ENCODE measurements at places on chromosomes 13 and 19.

DNA sequence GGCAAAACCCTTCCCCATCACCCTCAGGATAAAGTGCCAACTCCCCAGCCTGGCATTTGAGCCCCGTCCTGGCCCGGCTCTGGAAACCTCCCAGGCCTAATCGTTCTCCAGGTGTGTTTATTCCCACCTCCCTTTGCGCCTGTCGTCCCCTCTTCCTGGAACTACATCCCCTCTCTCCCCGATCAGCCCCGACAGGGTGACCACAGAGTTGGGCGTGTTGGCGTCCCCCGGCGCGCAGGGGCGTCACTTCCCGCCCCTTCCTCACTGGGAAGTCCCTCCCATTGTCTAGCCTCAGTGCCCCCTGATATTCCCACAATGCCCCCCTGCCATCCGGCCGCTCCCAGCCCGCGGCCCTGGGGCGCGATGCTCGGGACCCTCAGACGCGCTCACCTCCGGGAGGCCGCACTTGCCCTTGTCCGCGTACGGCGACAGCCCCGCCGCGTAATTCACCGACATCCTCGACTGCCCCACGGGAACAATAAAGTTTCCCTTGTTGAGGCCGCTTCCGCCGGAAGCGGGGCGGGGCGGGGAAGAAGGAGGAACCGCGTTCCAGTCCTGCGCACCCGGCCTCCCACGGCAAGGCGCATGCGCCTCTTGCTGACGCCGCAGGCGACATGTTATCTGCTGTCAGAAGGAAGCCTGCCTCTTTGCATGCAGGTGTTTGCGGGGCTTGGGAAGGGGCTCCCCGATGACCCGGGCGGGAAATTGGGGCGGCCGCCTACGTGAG lies at the start of the genes ANKRD24 and SIRT6:
Gene ANKRD24 (plus strand): TSS at position 606 of the 727 bp plus-strand sequence. CDS start 3,737 bp downstream, outside the sequence.
Gene SIRT6 (minus strand): TSS at position 480 of the 727 bp plus-strand sequence. CDS start 24 bp downstream, at position 456.
- DNase-seq: peak; percentile 93

- DNase-seq: no peak
Measured at GRCh38 chr13:43153436-43154090, 130.2 kb downstream of the DNAJC15 start.

DNA sequence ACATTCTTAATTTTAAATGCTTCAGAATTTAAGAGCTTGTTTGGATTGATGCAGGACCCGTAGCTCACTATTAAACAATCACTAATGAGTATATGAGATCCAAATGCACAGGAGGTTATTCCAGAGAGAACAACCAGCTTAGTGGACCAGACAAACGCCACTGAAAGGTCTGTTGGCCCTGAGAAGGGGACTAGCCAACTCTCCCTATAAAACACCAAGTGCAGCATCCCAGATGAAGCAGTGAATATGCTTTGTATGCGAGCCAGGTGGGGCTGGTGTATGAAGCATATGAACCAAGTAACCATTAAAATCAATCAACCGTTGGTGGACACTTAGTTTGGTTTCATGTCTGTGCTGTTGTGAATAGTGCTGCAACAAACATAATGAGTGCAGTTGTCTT lies 9.8 kb upstream of the LILRB1 start:
- no peak for DNase-seq

- DNase-seq: no peak
Measured at GRCh38 chr19:38152461-38153379, 71.3 kb downstream of the DPF1 start.

DNA sequence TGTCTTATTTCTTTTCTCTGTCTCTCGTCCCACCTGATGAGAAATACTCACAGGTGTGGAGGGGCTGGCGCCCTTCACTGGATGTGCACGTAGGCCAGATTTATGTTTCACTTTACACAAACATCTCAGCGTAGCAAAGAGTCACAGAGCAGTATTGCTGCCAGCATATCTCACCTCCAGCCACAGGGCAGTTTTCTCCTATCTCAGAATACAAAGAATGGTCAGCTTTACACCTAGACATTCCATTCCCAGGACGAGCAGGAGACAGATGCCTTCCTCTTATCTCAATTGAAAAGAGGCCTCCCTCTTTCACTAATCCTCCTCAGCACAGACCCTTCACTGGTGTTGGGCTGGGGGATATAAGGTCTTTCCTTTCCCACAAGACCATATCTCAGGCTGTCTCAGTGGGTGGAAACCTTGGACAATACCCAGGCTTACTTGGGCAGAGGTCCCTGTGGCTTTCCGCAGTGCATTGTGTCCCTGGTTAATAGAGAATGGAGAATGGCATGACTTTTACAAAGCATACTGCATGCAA lies 7.2 kb upstream of the ZNF611 start:
- no peak for DNase-seq

DNA sequence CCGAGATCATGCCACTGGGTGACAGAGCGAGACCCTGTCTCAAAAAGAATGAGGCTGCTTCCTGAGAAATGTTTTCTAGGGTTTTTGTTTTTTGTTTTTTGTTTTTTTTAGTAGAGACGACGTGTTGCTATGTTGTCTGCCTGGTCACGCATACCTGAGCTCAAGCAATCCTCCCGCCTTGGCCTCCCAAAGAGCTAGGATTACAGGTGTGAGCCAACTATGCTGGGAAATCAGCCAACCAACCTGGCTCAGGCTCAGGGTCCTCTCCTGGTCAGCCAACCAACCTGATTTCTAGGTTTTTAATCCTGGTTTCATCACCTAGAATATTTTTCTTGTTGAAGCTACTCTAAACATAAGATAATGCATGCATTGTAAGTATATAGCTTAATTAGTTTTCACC lies 7.8 kb downstream of the DHX34 start:
- DNase-seq: no peak

Measured in 8988T (cell line).